ENCODE measurements at places on chromosomes 7 and 10.

- DNase-seq, result no peak
These were observed 39.3 kb downstream of the CPVL start for GRCh38 chr7:29107056-29107455.

DNA sequence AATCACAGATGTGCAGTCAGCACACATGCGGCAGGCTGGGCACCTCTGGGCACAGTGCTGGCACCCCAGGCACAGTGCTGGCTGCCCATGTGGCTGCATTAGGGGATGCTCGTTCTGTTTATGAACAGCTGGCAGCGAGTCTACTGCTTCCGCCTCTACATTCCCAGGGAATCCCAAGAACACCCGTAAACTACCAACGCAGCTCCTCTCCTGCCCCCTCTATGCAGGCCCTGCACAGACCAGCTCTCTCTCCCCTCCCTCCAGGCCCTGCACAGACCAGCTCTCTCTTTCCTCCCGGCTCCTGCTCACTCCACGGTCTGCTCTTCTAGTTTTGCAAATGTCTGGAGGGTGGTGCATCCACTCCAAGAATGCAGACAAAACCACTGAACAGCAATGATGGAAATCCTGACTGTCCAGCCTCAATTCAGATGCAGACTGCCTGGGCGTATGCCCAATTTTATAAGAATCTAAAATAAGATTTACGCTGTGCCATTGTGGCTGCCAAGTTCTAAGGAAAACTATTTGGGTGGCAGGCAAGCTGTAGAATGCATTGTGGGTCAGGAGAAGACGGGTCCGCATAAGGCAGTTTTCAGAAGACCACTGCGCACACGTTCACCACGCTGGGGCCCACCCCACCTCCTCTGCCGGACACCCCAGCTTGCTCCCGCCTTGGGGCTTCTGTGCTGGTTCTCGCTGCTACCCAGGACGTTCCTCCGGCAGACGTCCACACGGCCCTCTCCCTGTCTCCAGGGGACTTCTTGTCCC, 234.6 kb downstream of the ZMYND11 start:
- no peak for DNase-seq

DNA sequence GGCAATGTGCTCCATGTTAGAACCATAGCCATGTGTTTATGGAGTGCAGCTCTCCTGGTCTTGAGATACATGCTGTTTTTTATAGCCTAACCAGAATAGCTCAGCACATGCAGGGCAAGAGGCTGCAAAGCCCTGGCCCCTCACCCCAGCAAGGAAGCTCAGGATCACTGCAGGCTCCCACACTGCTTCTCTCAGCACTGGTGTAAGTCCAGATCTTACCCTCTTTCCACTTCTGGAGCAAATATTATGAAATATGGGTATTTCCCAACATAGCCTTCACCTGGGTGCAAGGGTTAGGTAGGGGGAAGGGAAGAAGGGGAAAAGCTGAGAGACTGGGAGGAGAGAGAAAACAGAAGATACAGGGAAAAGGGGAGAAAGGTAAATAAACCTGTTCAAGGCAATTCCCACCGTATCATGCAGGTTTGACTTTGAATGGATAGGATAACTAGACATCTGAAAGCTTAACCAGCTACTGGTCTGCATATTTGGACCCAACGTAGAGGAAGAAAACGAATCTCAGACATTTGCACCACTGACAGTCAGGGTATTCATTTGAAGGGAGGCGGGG, 19.7 kb downstream of the SKIDA1 start:
- no peak for DNase-seq

GRCh38 chr7:38280000-38280399, 6.6 kb upstream of the TARP start:
- no peak for DNase-seq

GRCh38 chr10:121771966-121772365, 155.9 kb downstream of the ATE1 start:
- DNase-seq, result peak; percentile 55

DNA sequence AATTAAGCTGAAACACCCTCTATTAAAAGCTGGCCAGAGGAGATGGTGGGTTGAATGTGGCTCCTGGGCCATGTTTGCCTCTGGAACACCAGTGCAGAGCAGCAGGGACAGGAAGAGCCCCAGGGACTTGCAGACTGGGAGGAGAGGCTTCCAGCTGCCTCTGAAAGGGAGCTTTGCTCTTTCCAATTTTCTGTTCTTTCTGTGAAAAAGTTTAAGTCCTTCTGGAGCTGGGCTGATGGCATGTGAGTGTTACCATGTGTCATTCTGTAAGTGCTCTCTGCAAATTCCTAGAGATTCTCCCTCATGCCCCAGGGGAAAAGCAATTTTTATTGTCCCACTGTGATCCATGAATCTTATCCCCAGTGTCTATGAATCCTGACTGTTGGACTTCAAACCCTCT, 112.8 kb upstream of the LANCL2 start:
- no peak for DNase-seq

- no peak for DNase-seq
These were observed 42.9 kb downstream of the CCDC186 start for GRCh38 chr10:114131094-114131493.

DNA sequence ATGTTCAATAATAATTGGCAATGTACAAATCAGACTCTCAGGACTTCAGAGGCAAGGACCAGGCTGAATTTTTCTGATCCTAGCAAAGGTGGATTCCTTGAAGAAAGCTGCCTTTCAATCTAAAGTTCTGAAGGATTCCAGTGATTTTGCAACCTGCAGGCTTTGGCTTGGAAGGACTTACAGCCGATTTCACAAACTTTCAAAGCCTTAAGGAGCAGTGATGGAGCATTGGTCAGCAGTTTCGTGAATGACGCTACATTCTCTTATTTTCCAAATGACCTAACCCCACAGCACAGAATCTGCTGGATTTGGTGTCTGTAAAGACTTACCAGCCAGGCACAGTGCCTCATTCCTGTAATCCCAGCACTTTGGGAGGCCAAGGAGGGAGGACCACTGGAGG, 167.5 kb downstream of the ARHGAP12 start:
- no peak for DNase-seq

DNA sequence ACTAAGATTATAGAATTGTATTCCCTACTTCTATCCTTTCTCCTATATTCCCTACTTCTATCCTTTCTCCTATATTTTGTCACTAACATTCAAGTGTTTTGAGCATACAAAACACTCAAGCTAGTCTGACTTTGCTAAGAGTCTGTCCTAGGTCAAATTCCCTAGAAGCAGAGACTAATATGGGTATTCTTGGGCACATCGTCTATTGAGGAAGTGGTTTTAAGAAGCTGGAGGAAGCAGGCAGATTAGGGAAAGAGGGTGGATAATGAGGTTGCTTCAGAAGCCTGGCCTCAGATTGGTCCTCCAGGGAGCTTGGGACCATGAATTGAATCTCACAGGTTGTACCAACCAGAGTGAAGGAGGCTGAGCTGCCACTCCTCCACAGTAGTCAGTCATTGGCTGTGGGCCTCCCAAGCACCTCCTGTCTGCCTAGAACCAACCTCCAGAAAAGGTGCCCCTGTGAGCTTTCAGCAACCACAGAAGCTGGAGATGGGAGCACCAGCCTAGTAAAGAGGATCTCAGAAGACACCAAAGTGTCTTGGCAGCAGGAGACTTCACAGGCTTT, 295.9 kb upstream of the PHF14 start:
- no peak for DNase-seq

- peak; percentile 71 for DNase-seq
These were observed 1061.1 kb upstream of the AUTS2 start for GRCh38 chr7:68537051-68537773.

- DNase-seq, result no peak
These were observed 51.1 kb upstream of the PODXL start for GRCh38 chr7:131607291-131608115.

DNA sequence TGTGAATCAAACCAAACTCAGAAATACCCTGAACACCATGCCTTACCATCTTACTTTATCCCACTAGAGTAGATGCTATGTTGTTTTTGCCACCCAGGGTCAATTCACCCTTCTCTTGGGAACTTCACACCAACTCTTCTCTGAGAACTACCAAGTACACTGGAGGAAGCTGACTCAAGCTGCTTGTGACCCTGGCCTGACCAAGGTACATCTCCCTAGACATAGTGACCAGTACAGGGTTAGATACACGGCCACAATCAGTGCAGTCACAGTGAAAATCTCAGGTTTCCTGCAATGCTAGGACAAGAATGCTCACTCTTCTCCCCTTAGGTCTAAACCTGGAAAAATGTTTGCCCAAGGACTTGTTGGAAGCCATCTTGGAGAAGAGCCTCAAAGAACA, 31.8 kb downstream of the EZH2 start:
- no peak for DNase-seq

GRCh38 chr10:68560186-68560942, at the start of gene TET1:
Gene TET1, plus strand, starts transcription at chr10:68560337. Its CDS starts 12,002 bp downstream, at chr10:68572339.
- no peak for DNase-seq

GRCh38 chr10:6204341-6205191, 1.8 kb downstream of the PFKFB3 start:
- DNase-seq, result no peak

DNA sequence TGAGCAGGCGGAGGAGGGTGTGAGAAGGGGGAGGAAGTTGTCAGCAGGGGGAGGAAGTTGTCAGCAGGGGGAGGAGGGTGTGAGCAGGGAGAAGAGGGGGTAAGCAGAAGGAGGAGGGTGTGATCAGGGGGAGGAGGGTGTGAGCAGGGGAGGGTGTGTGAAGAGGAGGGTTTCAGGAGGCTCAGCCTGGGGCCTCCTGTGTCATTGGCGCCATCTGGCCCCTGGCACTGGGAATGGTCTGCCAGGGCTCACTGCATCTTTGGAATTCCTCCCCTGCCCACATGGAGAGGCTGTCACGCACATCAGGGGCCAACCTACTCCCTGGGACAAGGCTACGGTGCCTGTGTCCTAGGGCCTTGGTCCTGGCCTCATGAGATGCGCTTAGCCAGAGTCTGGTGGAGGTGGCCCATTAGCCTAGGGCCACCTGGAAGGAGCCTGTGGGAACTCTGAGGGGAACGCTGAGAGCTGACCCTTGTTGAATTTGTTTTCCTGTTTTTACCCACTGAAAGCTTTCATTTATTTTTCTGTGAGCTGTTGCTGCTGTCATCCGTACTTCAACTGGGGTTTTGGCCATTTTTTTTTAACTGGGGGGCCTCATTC, 18.0 kb downstream of the CAMK2B start:
- DNase-seq, result no peak

DNA sequence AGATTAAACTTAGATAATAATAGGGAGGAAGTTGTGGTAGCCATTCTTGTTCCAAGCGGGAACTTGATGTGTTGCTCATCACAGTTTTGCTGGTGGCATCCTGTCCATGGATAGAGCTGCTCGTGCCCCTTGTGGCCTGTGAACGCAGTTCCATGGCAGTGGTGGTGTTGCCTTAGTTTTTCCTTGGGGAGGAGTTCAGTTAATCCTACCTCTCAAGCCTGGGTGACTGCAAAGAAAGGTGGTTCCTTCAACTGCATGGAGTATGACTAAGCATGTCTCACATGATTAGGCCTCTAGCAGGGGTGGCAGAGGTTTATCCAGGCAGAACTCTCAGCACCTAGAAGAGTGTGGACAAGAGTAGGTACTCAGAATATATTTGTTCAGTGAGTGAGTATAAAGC, 99.7 kb downstream of the MAPK8 start:
- DNase-seq, result no peak

DNA sequence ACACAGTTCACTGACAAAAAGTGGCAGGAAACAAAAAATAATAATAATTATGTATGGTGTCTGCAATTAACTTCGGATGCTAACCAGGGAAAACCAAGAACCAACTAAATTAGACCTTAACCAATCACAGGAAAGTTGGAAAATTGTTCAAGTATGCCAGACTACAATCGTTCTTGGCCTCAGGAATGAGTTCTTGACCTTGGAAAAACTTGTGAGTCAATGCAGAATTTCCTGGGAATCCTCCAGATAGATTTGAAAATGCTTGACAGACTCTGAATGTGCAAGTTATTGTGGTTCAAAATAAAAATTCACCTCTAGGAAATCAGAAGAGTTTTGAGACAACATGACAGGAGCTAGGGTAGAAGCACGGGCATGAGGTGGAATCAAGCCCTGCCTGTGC, 171.5 kb downstream of the C7orf25 start:
- DNase-seq, result no peak

GRCh38 chr7:128829391-128830166, 627 bp upstream of the FLNC start:
- no peak for DNase-seq

GRCh38 chr10:114771749-114772148, 49.8 kb upstream of the FHIP2A start:
- no peak for DNase-seq

DNA sequence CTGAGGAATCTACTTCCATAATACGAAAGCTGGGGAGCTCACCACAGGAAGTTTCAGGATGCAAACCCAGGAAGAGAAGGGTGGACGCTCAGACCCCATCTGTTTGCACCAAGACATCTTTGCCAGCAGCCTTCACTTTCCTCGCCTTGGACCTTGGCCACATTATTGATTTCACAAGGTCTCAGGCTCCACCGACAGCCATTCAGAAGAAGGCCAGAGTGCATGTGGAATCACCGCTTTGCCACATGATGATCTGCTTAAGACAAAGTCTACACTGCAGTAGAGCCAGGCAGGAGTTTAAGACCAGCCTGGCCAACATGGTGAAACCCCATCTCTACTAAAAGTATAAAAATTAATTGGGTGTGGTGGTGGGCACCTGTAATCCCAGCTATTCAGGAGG, 60.0 kb downstream of the LYZL1 start:
- DNase-seq, result no peak

- DNase-seq, result no peak
These were observed 24.1 kb downstream of the ZNF92 start for GRCh38 chr7:65397730-65398142.

DNA sequence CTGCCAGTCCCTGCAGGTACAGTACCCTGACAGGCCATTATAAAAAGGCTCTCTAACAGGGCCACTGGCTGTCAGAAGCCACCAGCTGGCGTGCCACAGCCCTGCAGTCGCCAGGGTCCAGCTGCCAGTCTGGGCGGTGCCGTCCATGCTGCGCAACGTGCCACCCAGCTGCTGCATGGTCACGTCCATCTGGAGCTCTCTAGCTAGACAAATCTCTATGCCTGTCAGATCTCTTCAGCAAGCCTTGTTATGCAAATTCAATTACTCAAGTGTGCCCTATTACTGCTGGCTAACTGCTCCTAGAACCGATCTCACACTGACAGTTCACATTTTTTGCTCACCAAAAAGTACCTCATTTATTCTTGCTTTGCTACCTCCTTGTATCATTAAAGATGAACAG, 75.9 kb downstream of the HIBADH start:
- DNase-seq, result no peak

DNA sequence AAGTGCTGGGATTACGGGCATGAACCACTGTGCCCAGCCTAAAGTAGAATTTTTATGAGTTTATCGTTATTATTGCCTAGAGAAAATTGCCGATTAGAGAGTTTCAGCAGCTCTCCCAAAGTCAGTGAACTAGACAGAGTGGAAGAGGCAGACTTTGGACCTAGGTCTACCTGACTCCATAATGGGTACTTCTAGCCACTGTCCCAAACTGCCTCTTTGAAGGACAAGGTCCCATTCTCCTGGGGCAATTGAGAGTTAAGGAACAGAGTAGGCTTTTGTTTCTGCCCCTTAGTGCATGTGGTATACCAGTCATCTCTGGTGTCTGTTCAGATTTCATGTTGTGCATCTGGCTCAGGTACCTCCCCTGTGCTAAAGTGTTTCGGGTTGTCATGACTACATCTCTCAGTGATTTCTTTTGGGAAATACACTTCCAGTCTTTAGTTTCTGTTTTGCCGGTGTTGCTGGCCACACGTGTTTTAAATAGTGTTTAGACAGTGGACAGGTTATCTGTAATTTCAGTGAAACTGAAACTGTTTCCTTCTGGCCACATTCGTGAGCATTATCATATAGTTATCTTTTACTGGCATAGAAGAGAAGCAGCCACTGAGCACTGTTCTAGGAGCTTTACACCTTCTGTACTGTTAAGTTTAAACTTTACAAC, 4.7 kb downstream of the TMEM236 start:
- DNase-seq, result no peak

Data from SK-N-MC (cell line).